IgD-negative memory B cell (primary cell): ENCODE measurements at places on chromosomes 4 and X. TPM values are rescaled to one million over a fixed set of nuclear protein-coding genes. Genes with fewer than 3 reads are reported as not detected.

Gene TREX2
- 0.84 TPM for polyA plus RNA-seq

Gene HPGD
- polyA plus RNA-seq = 2.3 TPM

Gene GYG2
- not detected for polyA plus RNA-seq

Gene HMGN5
- 1.1 TPM for polyA plus RNA-seq

Gene L1CAM
- polyA plus RNA-seq = 1.8 TPM

Gene DCUN1D4
- 8.7 TPM for polyA plus RNA-seq

Gene F8A2
- polyA plus RNA-seq = not detected

Gene GRIA2
- not detected for polyA plus RNA-seq

Gene GABRG1
- not detected for polyA plus RNA-seq

Gene TLR6
- 13.6 TPM for polyA plus RNA-seq

Gene KIAA0232
- 9.3 TPM for polyA plus RNA-seq

Gene SMPX
- polyA plus RNA-seq = not detected
